Stomach (tissue), 19 donors: ENCODE measurements at places on chromosomes 5 and 9. TPM values are rescaled to one million over a fixed set of nuclear protein-coding genes. Genes with fewer than 3 reads are reported as not detected.

TMEM8B gene
- 4.6 TPM for total RNA-seq

FGF10 gene
- not detected for total RNA-seq

- no peak for DNase-seq
These were observed 62.1 kb upstream of the CPEB4 start for GRCh38 chr5:173826086-173826427.

- no peak for DNase-seq
These were observed 51.0 kb downstream of the IRF1 start for GRCh38 chr5:132439521-132440089.

DNA sequence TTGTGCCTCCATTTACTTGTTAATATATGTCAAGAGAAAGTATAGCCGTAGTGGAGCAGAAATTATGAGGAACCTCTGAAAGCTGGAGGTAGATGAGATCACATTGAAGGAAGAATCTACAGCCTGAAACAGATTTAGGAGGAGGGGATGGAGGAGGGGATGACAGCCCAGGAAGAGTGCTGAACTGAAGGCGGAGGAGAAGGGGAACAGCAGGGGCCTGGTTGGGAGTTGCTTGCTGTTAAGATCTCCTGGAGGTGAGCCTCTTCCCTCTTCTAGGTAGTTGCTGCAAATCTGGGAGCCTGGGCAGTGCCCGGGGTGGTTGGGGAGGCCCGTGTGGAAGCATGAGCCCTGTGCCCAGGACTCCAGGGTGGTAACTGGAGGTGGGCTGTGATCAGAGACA, 111.8 kb upstream of the SEMA6A start:
- no peak for DNase-seq

GRCh38 chr5:55668356-55668755, 43.8 kb downstream of the SLC38A9 start:
- DNase-seq: no peak
